ENCODE measurements at places on chromosomes 5 and 9. TPM values are rescaled to one million over a fixed set of nuclear protein-coding genes. Genes with fewer than 3 reads are reported as not detected.

DNA sequence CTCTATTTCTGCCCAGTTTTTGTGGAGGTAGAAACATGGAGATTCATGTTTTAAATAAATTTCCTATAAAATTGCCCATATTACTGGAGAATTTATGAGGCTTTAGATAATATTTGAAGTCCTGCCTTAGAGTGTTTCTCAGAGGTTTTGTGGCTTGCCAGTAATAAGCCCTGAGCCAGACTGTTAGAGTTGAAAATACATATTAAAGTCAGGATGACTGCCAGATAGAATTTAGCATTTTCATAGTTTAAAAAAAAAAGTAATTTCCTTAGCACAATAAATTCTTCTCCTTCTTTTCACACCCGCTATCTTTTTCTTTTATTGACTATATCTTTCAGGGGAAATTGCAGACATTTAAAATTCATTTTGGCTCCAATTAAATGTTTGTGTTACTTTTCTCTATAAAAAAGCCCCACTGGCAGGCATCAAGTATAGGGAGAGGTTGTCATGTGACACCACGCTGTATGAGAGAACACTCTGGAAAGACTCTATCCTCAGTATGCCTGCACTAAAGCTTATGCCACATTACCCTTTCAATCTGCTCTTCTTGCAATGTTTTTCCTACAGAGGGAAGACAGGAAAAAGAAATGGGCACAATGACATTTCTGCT, 135.2 kb downstream of the MPDZ start:
- no peak for DNase-seq

DNA sequence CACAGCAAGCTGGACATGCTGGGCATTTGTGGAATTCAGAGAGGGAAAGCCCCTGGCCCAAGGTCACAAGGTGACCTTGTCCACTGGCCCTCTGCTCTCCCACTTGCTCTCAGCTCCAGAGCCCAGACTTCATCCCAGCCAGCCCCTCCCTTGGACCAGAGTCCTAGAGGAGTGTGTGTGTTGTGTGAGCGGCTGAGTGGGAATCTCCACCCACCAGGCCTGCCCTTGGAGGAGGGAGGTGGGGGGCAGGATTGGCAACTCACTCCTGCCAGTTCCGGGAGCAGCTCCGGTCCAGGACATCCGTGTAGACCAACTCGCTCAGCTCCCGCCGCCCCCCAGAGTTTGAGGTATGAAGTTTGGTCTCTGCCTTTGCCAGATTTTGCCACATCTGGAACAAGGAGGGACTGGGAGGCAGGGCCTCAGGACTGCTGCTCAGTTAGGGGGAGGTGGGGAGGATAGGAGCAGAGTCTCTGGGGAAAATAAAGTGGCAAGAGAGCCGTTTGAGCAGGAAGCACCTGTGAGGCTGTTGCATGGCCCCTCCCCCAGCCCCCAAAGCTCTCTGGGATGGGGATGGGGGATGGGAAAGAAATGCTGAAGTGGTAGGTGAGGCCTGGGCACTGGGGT, 1.4 kb downstream of the MZB1 start:
- DNase-seq: no peak

DOCK8 gene
- 213 TPM for total RNA-seq

PCDH1 gene
- not detected for total RNA-seq

GRCh38 chr5:80853413-80853812, 106.8 kb upstream of the RASGRF2 start:
- DNase-seq: no peak
